ENCODE measurements at places on chromosomes 16 and 17.

DNA sequence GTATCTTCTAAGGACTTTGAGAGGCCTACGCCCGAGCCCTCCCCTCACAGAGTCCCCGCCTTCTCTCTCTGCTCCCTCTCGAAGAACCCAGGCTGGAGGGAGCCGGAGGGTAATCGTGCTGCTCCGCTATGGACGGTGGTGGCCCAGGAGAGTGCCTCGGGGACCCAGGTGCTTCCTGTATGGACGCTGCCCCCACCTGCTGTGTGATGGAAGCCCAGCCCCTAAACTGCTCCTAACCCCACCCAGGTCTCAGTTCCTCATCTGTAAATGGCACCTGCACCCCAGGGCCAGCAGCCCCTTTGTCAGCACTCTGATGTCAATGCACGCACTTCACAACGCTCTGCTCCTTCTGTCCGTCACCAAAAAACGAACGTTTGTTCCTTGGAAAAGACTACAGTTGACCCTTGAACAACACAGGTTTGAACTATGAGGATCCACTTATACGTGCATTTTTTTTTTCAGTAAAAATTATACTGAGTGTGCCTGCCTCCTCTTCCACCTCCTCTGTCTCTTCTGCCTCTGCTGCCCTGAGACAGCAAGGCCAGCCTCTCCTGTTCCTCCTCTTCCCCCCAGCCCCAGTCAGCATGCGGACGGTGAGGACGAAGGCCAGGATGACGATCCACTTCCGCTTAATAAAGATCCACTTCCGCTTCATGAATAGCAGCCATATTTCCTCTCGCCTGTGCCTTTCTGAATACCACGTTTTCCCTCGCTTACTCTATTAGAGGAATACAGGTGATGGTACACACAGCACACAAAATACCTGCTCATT lies 118.3 kb downstream of the BANP start:
- no peak for DNase-seq

- no peak for DNase-seq
Observed at GRCh38 chr17:81706757-81707624, 3.8 kb downstream of the MRPL12 start.

- DNase-seq: peak; percentile 53
Observed at GRCh38 chr17:81958633-81959342, 2.2 kb downstream of the NOTUM start.

DNA sequence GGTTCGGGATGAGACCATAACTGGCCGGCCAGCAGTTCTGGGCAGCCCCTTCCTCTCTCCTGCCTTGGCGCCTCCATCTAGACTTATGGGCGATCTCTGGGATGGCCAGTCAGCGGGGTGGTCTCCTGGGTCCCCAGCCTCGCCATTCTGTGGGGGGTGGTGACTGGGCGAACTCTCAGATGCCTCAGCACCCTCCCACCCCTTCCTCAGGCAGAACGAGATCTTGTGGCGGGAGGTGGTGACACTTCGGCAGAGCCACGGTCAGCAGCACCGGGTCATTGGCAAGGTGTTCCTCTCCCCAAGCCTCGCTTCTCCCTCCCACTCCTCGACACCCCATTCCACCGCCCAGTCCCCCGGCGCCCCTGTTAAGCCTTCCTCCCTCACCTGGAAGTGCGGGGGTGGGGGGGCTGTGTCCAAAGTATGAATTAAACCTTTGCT lies 1.6 kb downstream of the HSF4 start:
- no peak for DNase-seq

DNA sequence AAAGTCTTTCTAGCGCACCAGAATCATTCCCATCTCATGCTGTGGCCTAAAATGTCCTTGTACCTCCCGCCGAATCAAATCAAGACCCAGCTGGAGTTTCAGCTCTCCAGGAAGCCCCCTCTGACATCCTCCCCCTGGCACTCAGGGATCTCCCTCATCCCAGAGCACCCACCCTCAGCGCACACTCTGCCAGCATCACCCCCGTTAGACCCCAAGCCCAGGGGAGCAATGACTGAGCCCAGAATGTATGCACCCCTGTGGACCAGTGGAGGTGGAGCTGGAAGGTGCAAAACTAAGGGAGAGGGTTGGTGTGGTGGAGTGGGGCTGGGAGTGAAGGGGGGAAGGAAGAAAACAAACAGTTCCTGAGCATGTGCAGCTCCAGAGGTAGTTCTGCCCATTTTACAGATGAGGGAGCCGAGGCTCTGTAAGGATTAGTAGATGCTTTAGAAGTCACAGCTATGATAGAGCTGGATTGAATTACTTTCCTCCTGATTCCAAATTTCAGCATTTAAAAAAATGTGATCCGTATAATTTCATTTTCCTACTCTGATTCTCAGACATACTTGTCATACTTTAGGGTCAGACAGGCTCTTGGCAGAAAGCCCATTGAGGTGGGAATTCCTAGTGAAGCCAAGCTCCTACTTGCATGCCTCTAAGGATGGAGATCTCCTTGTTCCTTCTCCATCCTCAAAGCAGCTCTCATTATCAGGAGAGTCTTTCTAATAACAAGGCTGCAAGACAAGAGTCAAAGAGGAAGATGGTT lies 242.7 kb downstream of the KATNIP start:
- no peak for DNase-seq

DNA sequence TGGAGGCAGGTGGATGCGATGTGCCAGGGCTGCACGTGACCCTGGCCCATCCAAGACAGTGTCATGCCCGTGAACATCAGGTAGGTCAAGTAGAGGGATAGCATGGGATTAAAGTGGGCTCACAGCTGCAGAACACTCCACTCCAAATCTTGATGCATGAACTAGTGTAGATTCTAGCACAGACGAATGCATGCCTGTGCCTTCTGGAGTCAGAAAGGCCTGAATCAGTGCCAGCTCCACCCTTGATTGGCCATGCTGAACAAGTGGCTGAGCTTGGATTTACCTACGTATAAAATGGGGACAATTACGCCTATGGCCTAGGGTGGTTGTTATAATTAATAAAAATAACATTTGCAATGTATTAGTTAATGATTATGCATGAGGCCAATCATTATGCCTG lies 10.6 kb downstream of the IRX3 start:
- no peak for DNase-seq

GRCh38 chr16:70428178-70428998 lies 10.5 kb downstream of the ST3GAL2 start:
- no peak for DNase-seq

DNA sequence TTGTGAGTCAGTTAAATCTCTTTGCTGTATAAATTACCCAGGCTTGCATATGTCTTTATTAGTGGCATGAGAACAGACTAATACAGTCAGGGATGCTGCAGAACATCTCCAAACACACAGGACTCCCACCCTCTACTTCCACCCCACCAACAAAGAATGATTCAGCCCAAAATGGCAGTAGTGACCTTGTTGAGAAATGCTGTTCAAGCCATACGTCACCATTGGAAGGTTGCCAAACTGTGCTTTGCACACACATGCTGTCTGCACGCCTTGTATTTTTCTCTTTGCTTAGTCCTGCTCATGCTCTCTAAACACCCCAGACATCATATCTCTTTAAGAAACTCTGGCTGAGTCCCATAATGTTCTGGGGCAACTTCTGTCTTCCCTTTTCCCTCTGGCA lies 589.6 kb downstream of the WWOX start:
- no peak for DNase-seq

DNA sequence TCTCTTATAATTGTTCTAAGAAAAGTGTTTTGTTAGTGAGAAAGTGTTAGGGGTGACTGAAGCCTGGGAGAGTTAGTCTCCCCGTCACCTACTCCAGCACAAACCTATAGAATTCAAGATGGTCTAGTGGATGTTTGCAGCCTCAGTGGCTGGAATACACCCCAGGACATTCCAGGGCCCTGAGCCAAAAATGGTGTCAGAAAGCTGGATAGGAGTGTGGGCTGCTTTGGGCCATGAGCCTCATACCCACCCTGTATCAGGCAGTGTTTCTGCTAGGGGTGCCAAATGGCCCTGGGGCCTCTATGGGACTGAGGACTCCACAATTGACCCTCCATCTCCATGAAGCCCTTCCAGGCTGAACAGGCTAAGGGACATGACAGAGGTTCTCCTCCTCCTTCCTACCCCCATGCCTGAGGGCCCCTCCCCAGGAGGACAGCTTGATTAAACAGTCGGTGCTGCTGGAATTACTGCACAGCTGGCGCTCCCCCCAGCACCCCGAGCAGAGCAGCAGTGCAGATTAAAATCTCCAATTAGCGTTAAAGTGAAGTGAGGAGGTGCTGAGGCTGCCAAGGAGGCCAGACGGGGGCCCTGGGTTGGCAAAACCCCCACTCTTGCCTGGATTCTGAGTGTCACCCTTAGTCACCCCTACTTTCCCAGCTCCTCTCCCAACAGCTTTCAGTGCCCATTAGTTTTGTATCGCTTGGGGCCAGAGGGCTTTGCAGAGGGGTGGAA lies 59.1 kb downstream of the NEUROD2 start:
- peak; percentile 73 for DNase-seq

- no peak for DNase-seq
Observed at GRCh38 chr16:87648236-87648635, 45.9 kb downstream of the JPH3 start.

DNA sequence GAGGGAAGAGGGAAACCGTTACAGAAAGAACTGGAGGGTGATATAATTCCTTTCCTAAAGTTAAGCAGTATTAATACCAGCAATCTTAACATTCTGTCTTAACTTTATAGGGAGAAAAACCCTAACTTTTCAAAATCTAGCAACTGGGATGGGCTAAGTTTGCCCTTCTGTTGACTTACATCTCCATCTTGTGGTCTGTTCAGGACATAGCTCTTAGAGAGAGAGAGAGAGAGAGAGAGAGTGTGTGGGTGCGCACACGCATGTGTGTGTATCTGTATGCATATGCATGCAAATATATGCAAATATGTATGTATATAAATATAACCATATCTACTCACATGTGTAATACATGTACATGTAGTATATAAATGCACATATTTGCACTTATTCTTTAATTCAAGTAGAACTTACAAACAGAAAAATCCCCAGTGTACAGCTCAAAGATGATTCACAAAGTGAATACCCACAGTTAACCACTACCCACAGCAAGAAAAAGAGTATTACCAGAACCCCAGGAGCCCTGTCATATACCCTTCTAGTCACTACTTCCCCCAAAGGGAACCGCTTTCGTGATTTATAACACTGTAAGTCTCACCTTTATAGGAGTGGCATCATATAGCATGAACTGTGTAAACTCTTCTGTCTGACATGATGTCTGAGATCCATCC lies 46.5 kb downstream of the STX8 start:
- peak; percentile 21 for DNase-seq

- DNase-seq: no peak
Observed at GRCh38 chr17:58504826-58505351, 9.5 kb downstream of the MTMR4 start.

DNA sequence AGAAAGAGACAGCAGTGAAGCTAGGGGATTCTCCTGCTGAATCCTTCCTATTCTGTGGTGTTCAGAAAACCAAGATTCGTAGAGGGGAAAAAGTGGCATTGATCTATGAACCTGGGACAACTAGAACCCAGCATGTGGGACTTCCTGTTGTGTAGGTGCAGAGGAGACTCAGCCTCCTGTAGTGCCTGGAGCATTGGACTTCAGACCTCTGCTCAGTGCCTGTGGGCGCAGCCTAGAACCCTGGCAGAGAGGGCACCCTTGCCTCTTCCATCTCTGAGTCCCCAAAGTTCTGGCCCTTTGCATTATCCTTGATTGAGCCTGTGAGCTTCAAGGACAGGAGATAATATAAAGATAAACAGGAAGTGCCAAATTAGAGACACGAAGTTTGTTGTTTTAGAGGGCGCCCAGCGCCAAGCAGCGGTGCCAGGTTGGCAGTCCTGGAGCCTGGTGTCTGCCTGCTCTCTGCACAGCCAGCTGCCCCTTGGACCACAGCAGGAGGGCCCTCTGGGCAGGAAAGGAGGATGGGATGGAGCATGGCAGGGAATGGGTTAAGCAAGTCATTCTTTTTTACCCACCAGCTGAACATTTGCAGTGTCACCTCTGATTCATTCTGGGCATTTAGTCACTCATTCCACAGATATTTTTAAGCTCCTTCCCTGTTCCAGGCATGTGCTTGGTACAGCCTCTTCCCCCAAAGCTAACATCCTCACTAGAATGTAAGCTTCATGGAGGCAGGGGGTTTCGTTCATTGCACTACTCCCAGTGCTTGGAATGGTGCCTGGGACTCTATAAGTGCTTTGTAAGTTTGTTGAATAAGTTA lies 11.9 kb upstream of the SP6 start:
- DNase-seq: no peak

GRCh38 chr17:21012736-21013135 lies 30.1 kb downstream of the USP22 start:
- DNase-seq: no peak

DNA sequence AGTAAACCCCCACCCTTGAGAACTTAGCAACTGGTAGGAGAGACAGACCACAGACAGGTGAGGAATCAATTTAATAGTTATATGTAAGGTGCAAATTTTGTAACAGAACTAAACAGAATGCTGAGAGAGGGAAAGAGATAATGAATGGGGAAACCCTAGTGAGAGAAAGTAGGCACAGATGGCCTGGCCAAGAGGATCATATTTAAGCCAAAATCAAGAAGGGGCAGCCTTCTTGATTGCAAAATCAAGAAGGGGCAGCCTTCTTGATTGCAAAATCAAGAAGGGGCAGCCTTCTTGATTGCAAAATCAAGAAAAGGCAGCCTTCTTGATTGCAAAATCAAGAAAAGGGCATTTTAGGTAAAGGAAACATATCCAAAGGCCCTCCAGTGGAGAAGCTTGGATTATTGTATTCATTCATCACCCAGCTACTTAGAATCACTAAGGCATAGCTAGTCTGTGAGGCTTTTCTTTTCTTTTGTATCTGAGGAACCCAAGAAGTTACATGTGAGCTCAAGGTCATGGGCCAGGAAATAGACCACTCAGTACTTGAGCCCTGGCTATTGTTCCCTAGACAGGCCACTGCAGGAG lies 190.6 kb downstream of the CYLD start:
- no peak for DNase-seq

GRCh38 chr17:13888056-13888609 lies 181.2 kb upstream of the COX10 start:
- DNase-seq: no peak

DNA sequence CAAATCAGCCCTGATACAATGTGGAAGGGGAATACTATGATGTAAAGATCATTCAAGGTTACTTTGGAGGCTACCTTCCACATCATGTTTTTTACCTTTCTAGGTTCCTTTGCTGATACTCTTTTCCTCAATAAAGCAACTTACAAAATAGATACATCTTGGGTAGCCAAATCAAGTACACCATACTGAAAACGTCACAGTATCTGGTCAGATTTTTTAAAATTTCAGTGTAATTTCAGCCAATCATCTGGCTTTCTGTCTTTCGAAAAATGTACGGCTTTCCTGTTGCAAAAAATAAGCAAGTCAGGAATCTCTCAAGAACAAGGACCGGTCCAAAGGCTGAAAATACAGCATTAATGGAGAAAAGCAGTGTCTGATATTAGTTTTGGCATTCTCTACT lies 15.6 kb upstream of the MED13 start:
- no peak for DNase-seq
